ENCODE measurements at places on chromosomes 16 and 17.

- DNase-seq = no peak
Observed at GRCh38 chr16:17261197-17261858, 209.4 kb downstream of the XYLT1 start.

DNA sequence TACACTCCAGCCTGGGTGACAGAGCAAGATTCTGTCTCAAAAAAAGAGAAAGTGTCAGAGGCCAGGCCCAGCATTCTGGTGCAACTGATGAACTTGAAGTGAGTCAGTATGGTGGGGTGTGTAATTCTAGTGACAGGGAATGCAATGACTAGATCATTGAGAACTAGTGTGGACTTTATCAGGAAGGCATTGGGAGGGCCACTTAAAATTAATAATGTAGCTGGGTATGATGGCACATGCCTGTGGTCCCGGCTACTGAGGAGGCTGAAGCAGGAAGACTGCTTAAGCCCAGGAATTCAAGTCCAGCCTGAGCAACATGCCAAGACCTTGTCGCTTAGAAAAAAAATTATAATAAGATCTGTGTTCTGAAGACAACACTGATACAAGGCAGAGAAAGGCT is 90.8 kb downstream of the STX8 start:
- DNase-seq = no peak

DNA sequence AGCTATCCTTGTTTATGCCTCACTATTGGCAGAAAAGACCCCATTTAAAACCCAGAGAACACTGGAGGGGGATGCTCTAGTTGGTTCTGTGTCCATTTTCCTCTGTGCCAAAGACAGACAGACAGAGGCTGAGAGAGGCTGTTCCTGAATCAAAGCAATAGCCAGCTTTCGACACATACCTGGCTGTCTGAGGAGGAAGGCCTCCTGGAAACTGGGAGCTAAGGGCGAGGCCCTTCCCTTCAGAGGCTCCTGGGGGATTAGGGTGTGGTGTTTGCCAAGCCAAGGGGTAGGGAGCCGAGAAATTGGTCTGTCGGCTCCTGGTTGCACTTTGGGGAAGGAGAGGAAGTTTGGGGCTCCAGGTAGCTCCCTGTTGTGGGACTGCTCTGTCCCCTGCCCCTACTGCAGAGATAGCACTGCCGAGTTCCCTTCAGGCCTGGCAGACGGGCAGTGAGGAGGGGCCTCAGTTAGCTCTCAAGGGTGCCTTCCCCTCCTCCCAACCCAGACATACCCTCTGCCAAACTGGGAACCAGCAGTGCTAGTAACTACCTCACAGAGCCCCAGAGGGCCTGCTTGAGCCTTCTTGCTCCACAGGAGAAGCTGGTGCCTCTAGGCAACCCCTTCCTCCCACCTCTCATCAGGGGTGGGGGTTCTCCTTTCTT is 56.1 kb downstream of the IGF2BP1 start:
- DNase-seq = no peak

- no peak for DNase-seq
Observed at GRCh38 chr17:48024149-48025039, 13.2 kb downstream of the COPZ2 start.

DNA sequence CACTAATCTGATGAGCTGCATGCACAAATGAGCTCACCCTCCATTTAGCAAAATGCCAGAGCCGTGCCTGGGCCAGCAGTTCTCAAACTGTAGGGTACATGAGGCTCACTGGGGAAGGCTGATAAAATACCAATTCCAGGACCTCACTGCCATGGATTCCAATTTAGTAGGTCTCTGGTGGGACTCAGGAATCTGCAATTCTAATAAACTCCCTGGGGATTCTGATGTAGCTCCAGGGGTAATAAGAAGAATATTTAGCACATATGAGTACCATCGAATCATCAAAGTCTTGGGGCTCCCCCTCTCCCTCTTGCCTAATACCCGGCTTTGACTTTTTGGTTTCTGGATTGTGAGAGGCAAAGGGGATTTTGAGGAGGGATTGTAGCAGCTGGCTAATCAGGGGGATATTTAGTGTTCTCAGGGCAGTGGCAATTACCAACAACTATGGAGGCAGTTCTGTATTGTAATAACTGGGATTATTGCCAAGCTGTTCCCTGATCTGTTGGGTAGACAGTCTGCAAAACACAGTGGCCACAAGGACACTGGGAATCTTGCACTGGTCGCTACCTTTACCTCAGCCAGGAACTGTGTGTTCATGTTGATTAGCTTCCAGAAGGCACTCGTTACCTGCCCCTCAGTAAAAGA is 140.4 kb downstream of the SHISA9 start:
- DNase-seq = no peak

DNA sequence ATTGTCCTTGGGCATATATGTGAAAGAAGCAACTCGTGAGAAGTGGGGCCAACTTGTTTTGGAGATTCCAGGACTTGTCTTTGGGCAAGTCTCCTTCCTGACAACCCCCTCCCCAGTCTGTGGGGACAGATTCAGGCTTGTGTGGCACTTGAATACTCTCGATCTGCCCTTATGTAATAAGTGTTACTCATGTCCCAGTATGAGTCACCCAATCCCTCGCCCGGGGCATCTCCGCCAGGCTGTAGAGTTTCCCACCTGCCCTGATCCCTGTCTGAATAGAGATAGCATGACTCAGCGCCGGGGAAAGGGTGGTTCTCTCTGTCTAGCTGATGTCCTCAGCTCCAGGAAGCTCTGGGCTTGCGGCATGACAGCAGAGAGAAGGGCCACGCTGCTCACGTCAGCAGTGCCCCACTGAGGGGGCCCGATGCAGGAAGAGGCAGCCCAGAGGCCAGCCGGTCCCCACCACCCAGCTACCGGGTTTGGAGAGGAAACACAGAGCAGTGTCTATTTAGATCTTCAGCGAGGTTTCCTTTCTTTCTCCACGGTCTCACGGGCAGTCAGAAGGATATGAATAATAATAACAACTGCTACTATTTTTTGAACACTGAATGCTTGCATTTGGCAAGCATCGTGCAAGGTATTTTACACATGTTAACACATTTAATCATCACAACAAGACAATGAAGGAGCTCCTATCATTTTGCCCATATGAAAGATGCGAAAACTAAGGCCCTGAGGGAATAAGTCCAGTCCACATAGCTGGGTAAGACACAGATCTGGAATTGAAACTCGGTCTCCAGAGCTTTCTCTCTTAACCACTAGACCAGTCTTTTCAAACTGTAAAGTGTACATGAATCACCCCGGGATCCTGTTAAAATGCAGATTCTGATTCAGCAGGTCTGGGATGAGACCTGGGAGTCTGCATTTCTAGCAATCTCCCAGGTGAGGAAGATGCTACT is 426.7 kb upstream of the MAF start:
- no peak for DNase-seq

GRCh38 chr17:66183529-66183928 is 8.4 kb downstream of the CEP112 start:
- no peak for DNase-seq

DNA sequence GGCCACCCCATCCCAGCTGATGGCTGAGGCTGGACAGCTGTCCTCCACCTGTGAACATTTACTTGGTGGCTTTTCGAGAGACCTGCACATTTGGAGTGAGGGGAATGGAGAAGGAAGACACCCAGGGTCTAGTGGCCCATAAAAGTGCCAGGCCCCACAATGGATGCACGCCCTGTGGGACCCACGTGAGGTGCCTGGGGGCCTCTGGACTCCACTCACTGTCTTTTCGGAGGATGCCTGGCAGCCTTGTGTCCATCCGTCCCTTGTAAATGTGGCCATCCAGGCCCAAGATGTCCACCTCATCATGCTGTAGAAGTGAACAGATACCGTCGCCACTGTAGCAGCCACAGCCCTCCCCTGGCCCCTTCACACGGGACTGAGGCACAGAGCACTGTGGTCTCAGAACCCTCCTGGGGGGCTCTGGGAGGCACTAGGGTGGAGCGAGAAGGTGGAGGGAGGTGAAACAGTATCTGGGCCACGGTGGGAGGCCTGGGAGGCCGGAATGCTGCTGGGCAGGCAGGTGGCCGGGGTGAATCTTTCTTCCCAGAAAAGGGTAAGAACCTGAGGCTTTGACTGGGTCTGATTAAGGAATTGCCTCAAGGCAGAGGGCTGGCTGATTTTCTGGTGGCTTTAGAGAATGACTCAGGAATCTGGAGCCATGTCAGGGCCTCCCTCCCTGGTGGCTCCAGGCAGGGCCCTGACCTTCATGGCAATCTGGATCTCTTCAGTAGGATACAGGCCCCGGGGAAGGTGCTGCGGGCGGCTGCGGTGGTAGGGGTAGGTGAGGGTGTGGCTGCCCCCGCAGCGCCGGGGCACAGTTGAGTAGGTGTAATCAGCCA is 11.5 kb downstream of the UBALD2 start:
- no peak for DNase-seq

GRCh38 chr17:45139533-45139920 is 4.0 kb downstream of the ACBD4 start:
- no peak for DNase-seq

DNA sequence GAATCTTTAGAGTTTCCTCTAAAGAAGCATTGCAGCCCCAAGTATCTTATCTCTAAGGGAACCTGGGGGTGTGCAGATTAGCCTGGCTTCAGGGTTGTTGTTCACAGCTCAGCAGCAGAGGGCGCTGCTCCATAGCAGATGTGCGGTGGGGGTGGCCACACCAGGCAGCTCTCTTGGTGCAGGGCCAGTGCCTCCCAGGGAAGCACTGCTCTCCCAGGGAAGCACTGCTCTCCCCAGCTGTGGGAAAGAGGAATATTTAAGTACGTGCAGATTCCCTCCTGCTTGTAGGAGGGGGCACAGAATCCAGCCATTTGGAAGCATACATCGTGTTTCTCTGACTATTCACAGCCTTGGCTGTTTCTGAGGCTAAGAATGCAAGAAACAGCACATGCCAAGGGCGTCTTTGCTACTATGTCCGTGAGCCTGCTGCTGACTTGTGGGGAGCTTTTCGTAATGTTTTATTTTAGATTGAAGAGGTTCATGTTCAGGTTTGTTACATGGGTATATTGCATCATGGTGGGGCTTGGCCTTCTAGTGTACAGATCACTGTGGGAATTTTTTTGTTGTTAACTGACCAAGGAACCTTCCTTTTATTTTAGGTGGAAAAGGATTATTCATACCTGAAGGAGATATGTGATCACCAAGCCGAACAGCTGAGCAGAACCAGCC is 217.8 kb downstream of the SPECC1 start:
- DNase-seq = peak; percentile 58

- no peak for DNase-seq
Observed at GRCh38 chr16:11688520-11688886, 20.2 kb downstream of the SNN start.

- peak; percentile 28 for DNase-seq
Observed at GRCh38 chr17:71329310-71330098, 791.3 kb upstream of the SOX9 start.

GRCh38 chr16:81520560-81521135 is 76.0 kb downstream of the CMIP start:
- DNase-seq = no peak

- DNase-seq = no peak
Observed at GRCh38 chr16:57798953-57799599, 3.2 kb downstream of the KIFC3 start.

DNA sequence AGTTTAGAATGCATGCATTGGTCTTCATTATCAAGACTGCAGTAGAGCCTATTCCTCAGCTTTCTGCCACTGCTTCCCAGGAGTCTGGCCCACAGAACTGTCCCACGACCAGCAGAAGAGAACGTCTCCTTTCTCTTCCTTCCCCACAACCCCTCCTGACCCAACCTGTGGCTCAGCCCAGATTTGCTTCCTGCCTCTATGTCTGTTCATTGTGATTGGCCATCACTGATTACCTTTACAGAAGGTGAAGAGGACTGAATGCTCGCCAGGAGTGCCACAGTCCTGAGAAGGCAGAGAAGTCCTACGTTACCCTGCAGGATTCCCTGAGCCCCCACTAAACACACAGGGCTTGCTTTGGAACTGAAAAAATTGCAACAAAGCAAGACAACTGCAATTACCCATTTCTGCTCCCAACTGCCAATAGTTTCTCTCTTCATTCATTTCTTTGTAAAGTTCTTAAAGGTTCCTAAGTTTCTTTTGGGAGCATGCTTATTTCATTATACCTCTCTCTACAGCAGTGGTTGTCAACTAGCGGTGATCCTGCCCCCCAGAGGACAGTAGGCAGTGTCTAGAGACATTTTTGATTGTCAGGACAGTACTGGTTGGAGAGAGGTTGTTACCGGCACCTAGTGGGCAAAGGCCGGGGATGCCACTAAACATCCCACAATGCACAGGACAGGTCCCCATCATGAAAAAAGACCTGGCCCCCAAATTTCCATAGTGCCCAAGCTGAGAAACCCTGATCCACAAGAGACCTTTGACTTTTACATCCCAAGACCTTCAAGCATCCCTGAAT is 4.5 kb upstream of the NAT9 start:
- no peak for DNase-seq

- no peak for DNase-seq
Observed at GRCh38 chr17:79936641-79937381, 97.6 kb upstream of the CBX4 start.

DNA sequence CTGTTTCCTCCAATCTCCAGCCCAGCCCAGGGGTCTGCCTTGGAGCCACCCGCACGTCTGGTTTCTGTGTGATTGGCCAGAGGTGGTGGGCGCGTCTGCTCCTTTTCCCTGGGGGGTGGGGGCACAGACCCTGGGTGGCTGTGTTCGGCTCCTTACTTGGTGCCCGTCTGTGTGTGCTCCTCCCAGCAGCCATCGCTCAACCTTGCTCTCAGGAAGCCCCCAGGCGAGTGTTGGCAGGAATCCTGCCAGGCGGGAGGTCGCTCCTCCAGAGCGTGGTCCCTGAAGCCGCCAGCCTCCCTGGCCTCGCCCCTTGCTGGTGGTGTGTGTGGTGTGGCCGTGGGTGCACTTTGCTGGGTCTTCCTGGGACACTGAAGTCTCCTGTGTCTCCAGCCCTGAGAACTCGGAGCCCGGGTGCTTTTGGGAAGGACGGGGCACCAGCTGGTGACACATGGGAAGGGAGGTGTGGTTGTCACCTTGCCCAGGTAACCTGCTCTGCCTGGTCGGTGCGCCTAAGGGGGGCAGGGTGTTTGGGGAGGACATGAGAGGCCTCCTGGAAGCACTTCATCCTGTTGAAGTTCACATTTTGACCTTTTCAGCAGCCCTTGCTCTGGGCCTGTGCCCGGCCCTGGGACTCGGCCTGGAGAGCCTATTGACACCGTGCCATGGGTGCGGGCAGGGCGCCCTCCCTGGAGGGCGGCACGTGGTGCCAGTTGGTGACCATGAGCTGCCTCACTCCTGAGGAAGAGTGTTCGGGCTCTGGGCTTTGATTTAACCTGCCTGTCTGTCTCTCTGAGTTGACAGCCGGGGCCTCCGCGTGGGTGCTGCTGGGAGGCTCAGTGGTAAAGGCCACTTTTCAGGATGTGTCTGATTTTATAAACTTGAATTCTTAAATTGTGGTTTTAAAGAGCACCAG is 49.0 kb upstream of the ZNF750 start:
- no peak for DNase-seq

- DNase-seq = no peak
Observed at GRCh38 chr16:79127766-79128165, 472.8 kb downstream of the MAF start.

GRCh38 chr17:67503739-67504138 is 126.7 kb downstream of the PITPNC1 start:
- no peak for DNase-seq

DNA sequence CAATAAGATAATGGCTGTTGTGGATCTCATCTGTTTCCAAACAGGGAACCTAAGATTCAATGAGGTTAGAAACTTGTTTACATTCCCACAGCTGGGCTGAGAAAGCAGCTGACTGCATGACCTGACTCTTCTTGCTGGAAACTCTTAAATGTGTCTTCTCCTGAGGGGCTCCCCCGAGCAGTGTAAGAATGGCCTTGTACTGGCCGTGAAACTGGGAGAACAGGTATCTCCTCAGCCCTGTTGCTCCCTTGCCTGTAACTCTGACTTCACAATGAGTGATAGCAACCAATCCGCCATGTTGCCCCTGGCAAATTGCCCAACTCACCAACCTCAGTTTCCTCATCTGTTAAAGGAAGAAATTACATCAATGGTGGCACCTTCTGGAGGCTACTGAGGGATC is 59.1 kb upstream of the CCL2 start:
- DNase-seq = no peak
